ENCODE measurements at places on chromosomes 1 and 21.

DNA sequence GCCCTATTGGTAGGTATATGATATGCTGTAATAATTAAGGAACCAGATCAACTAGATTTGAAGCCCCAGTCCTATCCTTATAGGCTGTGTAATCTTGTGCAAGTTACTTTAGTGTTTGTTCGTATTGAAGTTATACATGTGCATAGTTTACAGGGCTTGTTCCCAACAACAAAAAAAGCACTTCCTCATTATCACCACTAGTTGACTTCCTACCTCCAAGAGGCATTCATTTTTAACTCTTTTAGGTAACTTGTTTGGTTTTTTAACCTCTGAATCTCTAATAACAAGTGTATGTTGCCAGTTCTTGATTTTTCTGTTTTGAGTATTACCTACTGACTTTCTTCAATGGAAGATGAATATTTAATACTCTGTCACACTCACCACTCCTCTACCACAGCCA, 71.9 kb downstream of the ST3GAL3 start:
- DNase-seq, result no peak

- no peak for DNase-seq
These were observed 12.3 kb downstream of the STXBP3 start for GRCh38 chr1:108758796-108759195.

DNA sequence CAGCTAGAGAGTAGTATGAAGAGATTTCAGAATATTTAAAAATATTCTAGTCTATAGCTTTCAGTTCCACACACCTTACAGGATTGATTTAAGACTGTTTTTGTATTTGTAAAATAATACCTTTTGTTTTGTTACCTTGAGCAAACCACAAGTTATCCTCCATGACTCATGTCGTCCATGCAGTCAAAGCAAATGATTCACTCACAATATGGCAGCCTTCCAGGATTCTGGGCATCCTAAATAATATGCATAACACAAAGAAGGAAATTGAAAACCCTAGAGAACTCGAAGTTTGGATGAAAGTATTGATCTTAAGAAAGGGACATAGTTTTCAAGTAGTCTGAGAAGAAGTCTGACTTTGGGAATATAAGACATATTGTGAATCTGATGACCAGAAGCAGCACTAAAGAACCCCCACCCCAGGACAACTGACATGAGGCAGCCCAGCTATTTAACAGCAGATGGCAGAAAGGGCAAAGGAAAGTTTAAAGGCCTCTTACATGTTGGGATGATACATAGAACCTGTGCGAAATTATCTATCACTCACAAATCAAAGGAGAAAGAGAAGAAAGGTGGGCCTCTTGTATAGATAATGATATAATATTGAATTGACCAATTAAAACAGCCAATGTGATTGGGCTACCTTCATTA, 857.9 kb downstream of the BRINP3 start:
- DNase-seq, result no peak

DNA sequence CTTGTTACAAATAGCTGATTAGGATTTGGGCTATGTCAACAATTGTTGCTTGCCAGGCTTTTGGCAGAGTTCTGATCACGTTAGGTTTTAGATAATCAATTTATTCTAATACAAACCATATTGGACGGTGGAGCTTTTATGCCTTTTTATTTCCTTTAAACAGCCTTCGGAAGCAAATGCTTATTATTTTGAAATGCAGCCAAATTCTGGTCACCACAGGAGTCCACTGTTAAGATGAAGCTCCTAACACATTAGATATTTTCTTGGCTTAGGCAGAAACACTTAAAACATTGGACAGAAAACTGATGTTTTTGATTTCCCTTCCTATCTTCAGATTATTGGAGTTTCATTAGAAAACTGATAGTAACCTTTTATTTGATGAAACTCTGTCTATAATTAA, 82.9 kb downstream of the CENPF start:
- DNase-seq, result no peak

DNA sequence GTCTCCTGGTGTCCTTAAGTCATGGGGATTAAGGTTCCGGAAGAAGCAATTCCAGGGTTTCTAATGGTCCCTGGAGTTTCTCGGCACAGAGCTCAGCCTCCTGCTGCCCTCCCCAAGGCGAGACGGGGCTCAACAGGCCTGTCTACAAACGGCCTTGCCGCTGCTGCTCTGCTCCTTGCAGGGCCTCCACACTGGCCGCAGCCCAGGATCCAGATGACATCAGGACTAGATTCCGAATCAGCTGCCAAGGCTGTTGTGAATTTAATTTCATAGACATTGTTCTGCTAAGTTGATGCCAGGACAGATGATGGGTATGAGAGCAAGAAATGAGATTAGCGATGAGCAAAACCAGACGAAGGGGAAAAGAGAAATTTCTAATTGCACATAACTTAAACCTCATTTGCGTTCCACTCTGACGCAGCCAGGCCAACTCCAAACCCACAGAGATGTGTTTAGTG, 103.6 kb upstream of the BACE2 start:
- no peak for DNase-seq

DNA sequence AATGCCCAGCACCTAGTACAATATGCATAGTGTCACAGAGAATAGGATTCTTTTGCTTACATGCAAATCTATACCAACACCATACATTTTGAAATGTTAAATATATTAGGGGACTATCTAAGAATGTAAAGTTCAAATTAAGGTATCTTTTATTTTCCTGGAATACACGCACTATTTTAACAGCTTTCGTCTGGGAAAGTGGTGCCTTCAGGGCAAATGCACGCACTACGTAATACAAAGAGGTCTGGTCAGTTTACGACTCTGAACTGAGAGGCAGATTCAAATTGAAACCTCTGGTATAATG, 931 bp downstream of the FUBP1 start:
- no peak for DNase-seq

GRCh38 chr1:84855168-84855567, 37.8 kb downstream of the LPAR3 start:
- no peak for DNase-seq

- DNase-seq, result no peak
These were observed 56.1 kb downstream of the MEF2D start for GRCh38 chr1:156444407-156445001.

DNA sequence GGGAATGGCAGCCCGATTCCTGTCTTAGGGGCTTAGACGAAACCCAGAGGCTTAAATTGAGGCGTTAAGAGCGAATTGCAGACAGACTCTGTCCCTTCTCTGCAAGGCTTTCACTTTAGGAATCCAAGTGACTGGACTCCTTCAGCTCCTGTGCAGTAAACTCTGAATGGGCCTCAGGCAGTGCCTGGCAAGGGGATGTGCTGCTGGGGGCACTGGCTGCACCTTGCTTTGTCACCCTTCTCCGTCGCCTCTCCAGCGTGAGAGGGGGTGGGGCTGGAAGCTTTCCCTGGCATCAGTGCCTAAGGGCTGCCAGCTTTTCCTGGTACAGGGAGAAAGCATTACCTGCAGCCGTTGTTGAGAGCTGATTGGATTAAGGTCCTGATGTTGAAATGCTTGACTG, 39.9 kb upstream of the NFASC start:
- DNase-seq, result no peak

- no peak for DNase-seq
These were observed 29.8 kb downstream of the WDR3 start for GRCh38 chr1:117959364-117959763.

- no peak for DNase-seq
These were observed 224.2 kb upstream of the JUN start for GRCh38 chr1:59007820-59008598.

DNA sequence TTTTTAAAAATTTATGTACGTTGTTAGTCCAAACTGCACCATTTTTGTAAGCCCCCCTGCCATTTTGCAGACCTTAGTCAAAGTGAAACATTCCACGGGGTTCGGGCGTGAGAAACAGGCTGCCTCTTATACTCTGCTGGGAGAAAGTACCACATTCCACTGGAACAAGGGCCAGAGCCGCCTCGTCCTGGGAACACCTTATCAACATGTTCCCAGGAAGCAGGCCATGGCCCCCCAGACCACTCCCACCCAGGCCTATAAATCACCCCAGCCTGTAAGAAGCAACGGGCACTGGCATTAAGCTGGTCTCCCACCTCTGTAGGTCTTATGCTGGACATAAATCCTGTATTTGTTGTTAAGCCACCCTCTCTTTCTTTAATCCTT, 854 bp upstream of the ZRANB2 start:
- DNase-seq, result no peak

DNA sequence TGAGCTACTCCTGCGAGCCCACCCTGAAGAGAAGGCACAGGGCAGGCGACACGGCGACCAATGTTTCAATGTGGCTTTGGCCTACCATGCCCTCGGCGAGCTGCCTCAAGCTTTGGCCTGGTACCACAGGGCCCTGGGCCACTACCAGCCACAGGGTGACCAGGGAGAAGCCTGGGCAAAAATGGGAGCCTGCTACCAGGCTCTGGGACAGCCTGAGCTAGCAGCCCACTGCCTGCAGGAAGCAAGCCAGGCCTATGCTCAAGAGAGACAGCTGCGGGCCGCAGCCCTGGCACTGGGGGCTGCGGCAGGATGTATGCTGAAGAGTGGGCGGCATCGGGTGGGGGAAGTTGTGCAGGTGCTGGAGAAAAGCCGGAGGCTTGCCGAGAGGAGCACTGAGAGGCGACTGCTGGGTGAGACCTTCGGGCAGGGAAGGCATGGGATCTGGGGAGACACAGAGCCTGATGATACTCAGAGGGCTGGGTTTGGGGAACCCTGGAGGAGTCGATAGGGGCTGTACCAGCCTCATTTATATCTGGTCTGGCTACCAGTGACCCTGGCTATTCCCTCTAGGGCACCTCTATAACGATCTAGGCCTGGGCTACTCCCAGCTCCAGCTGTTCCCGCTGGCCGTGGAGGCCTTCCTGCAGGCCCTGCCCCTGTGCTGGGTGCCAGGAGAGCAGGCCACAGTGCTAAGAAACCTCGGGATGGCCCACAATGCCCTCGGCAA, 2.3 kb downstream of the TTC24 start:
- no peak for DNase-seq

GRCh38 chr1:7960867-7961215, 670 bp upstream of the PARK7 start:
- no peak for DNase-seq

DNA sequence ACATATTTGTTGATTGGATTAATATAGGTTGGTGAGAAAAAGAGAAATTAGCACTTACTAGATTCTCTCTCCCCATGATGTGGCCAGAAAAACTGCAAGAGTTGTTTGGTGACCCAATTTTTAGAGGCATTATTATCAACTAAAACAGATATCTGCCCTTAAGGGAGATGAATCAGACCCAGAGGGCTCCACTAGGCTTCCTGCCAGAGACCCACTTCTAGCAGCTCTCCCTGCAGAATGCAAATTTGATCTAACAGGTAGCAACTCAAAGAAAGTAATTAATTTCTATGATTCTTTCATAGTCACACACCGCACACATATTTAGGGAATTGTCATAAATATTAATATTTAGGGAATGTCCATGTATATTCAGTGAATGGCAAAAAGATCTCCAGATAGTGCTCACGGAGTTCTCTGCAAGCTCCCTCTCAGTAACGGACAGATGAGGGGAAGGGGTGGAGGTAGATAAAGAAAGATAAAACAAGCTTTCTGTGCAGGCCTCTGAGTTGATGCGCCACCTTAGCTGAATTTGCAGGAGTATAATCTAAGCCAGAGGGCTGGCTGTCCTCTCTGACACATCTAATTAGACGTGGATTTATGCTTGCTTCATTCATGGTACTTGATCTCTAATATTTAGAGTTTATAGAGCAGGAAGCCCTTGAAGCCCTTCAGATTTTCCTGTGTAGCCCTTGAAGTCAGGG, 84.1 kb upstream of the CCDC190 start:
- DNase-seq, result no peak

GRCh38 chr1:8061673-8062386, 35.7 kb upstream of the ERRFI1 start:
- DNase-seq, result no peak

- DNase-seq, result no peak
These were observed 51.3 kb downstream of the PTP4A2 start for GRCh38 chr1:31886866-31887265.

GRCh38 chr1:245110406-245110805, 44.4 kb upstream of the KIF26B start:
- no peak for DNase-seq

DNA sequence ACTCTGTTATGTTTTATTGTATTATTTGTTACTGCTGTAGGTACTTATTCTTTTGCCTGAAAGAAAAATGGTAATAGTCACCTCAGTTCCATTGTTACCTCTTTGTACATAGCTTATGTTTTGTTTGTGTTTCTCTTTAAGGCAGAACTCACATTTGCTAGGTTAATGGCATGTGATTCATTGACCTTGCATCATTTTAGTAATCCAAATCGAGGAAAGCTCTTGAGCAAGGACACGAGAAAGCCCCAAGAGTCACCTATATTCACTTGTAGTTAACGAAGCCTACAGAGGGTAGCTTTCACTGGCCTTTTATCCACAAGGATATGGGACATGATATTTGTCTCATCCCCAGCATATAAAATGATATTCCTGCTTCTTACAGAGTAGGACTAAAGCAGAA, 1765.2 kb downstream of the NCAM2 start:
- no peak for DNase-seq

DNA sequence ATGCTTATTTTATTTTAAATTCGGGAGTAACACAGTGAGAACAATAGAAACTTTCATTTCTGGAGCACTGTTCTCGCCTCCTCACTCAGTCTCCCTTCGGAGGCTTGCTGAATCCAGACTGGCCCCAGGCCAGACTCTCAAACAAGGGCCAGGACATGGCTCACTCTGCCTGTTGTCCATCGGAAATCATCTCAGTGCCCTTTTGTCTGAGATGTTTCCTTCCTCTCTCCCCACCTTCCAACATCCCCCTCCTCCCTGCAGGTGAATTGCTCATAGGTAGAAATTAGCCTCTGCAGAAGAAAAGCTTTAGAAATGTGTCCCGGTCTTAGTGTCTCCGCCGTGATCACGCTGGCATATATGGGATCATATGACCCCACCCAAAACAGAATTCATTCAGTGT, 55.2 kb downstream of the ERG start:
- no peak for DNase-seq

DNA sequence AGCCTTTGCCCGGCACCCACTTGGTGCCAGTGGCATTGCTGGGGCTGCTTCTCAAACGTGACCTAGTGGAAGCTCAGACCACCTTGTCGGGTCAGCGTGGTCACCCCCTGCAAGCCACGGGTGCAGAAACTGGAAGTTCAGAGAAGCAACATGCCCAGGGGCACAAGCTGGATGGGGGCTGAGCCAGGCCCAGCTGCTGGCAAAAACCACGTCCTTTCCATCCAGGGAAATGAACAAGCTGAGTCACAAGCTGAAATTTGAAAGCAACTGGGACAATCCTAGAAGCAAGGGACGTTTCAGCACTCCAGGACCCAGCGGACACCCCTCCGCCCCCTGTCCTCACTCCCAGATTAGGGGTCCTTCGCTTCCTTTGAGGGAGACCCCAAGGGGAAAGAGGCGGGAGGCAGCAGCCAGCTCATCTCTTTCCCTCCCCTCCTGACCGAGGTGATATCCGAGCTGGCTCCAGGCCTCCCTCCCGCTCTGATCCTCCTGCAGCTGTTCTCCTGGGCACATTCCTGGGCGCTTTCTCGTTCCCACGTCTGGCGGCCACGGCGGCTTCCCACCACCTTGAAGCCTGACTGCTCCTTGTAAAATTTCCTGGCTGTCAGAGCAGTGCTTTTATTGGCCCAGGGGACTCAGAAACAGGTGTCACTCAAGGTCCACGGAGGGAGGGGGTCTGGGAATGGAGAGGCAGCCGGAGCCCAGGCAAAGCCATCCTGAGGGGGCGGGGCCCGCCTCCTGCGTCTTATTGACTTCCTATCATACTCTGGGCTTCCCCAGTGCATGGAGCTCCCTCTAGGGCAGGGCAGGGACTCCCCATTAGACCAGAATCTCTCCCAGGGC, 62.8 kb downstream of the PAX7 start:
- no peak for DNase-seq

Data from stimulated activated CD4-positive, alpha-beta T cell treated with anti-CD3 and anti-CD28 coated beads, Interleukin-2, amount 100 ng/mL, for 48 hours (primary cell).